ENCODE measurements at places on chromosomes 7 and 10.
A peak's percentile ranks its signal among the peaks of the same experiment; 100 is the strongest.

GRCh38 chr7:132112657-132113056 lies 463.6 kb downstream of the PLXNA4 start:
- no peak for DNase-seq

- DNase-seq: no peak
Observed at GRCh38 chr10:13039761-13040160, 38.2 kb upstream of the CCDC3 start.

DNA sequence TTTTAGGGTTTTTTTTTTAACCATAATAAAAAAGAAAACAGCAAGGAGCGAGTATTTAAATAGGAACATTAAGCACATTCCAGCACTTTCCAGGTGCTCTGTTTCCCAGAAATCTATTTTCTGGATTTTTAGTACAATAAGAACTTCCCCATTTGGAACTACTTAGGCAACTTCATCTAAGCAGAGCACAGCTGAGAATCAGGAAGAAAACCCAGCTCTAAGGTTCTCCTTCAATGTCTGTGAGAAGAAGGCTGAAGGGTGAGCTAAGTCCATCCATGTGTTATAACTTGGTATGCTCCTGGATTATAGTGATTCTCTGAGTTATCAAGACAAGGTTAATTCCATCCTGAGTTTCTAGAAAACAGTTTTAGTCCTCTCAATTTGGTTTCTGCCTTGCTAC lies 181.9 kb downstream of the CYP26A1 start:
- DNase-seq: no peak

DNA sequence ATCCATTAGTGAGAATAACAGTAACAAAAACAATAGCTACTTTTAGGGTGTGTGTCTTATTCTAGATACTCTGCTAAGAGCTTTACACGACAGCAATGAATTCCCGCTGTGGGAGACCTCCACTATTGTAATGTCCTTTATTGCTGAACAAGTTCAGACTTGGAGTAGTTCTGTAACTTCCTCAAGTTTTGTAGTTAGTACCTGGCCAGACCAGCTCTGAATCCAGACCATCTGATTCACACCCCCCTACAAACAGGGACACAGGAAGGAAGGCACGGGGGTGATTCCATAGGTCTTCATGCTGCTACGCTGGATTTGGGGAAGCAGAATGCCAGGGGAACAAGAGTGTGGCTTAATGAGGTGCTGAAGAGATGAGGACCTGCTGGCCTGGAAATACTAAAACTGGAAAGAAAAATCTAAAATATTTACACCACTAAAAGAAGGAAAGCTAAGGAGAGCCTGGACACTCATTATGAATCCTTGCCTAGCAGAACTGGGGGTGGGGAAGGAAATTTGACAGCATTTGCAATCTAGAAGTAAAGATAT lies 194.6 kb upstream of the TMEM72 start:
- DNase-seq: no peak

DNA sequence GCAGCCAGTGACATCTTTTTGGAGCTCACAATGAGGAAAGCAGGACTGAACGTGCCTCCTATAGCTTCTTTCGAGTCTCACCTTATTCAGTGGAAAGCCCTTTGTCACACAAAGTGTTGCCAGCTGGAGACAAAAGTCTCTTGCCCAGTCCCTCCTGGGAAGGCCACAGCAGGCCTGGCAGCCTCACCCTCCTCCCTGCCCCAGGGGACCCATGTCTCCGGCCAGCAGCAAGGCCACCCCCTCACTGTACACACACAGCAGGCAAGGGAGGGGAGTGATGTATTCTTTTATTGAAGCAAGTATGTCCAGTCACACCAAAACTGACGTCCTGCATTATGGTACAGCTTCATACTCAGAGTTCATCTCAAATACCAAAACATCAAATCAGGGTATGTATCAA lies 56.0 kb downstream of the CSGALNACT2 start:
- no peak for DNase-seq

DNA sequence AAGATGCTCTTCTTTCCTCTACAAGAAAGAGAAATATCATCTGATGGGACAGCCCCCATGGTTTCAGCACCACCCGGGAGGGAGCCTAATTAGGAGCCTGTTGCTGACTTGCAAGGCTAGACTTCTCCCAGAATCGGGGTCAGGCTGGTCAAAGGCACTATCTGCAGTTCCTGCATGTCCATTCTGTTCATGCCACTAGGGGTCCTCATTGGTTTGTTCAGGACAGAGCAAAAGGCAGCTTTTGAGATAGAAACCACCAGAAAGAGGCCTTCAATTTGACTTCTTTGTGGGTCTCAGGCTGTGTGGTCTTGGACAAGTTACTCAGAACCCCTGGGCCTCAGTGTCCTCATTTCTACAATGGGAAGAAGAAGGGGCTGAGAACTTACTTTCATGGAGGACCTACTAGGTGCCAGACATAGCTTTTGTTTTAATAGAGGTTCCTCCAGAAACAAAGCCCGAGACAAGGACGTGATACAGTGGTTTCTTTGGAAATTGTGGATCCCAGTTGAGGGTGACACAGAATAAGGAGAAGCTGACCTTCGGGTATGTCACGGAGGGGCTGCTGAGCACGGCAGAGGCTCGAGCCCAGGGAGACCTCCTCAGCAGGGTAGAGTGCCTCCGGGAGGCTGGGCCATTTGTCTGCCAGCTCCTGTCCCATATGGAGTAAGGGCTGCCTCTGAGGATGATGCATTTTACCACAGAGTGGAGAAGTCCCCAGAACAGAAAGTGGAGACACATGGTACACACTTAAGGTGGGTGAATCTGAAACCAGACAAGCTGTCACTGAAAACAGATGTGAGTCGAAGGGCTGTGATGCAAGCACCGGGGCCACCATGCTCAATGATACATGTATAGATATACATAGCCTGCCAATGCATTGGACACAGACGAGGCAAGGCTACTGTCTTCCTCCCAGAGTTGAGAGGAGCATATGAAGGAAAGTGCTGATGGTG lies 33.1 kb upstream of the NEUROD6 start:
- peak; percentile 61 for DNase-seq

- peak; percentile 79 for DNase-seq
Observed at GRCh38 chr7:42065942-42066341, 171.1 kb downstream of the GLI3 start.

- peak; percentile 80 for DNase-seq
Observed at GRCh38 chr10:6423004-6423403, 157.1 kb downstream of the PRKCQ start.

DNA sequence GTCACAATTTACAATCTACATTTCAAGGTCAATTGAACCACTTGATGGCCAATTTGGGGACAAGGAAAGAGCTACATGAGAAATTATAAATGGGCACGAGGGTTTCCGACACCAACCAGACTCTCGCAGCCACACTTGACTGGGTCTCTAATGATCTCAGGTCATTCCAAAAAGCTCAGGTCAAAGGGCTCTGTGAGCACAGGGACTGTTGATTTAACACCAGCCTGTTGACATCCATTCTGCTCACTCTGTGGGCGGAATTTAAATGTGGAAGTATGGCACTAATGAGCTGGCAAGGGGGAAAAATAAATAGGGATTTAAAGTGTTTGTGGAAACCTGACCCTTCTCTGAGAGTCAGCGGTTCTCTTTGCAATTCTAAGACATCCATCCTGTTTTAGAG lies 810.7 kb upstream of the AUTS2 start:
- DNase-seq: no peak

- DNase-seq: no peak
Observed at GRCh38 chr7:117809958-117810357, 63.3 kb downstream of the CTTNBP2 start.

DNA sequence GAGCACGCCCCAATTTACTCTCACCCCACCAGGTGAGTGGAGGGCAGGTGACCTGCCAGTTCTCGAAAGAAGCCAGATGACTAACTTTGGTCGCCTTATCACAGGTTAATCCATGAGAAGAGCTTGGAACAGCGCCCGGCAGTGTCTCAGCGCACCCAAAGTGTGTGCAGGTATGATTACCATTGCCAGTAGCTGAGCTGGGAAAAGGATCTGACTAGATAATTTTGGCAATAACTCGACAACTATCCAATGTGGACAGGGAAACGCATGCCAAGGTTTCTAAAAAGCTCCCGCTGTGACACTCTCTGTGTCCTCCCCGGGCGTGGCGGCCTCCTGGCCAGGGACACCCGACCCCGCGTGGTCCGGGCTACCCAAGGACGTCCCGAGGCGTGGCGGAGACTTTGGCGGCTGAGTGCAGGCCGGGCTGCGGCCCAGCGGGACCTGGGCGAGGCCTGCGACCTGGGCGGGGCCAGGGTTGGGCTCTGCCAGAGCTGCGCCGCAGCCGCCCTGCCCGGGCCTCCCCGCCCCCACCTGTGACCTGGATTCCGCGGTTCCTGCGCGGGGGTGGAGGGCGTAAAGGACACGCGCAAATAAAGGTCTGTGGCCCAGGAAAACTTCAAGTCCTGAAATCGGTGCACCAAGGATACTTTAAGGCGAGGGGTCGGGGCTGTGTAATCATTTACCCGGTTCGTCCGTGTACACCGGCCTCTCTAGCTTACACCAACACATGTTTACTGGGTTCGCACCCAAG lies 13.7 kb upstream of the WAPL start:
- DNase-seq: no peak

GRCh38 chr10:121607310-121608055 lies 9.2 kb upstream of the FGFR2 start:
- no peak for DNase-seq

DNA sequence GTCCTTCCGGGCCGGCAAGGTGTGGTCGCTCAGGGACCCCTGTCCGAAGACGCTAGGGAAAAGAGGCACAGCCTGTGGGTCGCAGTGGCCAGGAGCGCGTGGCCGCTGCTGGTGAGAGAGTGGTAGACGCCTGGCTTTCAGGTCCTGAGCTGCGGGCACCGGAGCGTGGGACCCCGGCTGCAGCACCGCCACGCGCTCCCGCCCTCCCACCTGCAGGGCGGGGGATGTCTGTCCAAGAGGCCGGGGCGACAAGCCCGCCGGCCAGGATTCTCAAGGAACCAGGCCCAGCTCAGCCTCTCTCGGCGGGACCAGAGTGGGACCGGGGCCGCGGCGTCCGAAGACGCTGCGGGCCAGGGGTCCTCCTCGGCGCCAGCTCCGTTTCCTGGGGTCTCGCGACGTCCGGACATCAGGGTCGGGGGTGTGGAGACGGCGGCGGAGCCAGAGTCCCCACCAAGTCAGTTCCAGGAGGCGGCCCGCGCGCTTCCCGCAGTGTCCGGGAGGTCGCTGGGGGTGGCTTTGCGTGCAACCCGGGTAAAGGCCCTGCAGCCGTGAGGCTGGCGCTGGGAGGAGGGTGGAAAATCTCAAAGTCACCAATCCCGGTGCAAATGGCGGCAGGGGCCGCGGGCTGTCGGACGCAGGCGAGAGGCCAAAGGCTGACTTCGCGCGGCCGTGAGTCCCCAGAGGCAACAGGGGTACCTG lies 5.5 kb downstream of the ZNF503 start:
- no peak for DNase-seq

- DNase-seq: no peak
Observed at GRCh38 chr10:95477175-95477520, 84.0 kb downstream of the SORBS1 start.

DNA sequence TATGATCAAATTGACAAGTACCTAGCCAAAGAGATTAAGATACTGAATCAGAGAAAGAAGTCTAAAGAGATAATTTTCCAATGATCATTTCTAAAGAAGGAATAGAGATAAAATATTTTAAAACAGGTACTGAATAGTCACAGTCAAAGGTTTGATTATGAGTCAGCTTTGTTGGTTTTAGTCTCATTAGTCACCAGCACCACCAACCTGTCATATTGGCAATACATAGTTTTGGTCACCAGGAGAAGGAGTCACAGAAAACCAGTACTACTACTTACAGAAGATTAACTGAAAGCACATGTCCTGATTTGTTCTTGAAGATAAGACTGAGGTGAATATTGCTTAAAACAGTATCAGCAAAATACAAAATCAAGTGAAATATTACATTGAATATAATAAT lies 34.6 kb downstream of the ZEB1 start:
- peak; percentile 77 for DNase-seq

GRCh38 chr10:128254476-128254875 lies 128.3 kb upstream of the MKI67 start:
- DNase-seq: peak; percentile 8

All from M059J (cell line).